Left ventricle myocardium superior (tissue), 1 donor: ENCODE measurements at places on chromosomes 6 and 20. TPM values are rescaled to one million over a fixed set of nuclear protein-coding genes. Genes with fewer than 3 reads are reported as not detected.

Gene LRRN4
- total RNA-seq: 0.99 TPM

Gene YIPF3
- 63.0 TPM for total RNA-seq

Gene CTNNBL1
- total RNA-seq: 63.4 TPM

Gene TAAR1
- not detected for total RNA-seq

Gene GMPR
- 112 TPM for total RNA-seq

Gene PLA2G7
- total RNA-seq: 0.15 TPM

Gene MBOAT1
- total RNA-seq: 5.0 TPM

Gene PHACTR3
- 6.8 TPM for total RNA-seq

Gene SOX4
- 10.0 TPM for total RNA-seq

Gene GNL1
- 18.4 TPM for total RNA-seq

Gene KCNG1
- total RNA-seq: 0.37 TPM

Gene SLC22A23
- 7.1 TPM for total RNA-seq

Gene GSTA2
- not detected for total RNA-seq

Gene OOEP
- 0.45 TPM for total RNA-seq

Gene NDUFAF4
- 98.0 TPM for total RNA-seq

Gene CYP21A2
- total RNA-seq: 0.52 TPM

Gene RBPJL
- total RNA-seq: not detected

Gene GPR6
- total RNA-seq: not detected

Gene OLIG3
- not detected for total RNA-seq

Gene FAM110A
- total RNA-seq: 3.1 TPM

Gene TSBP1
- total RNA-seq: not detected

Gene TP53TG5
- total RNA-seq: 2.1 TPM

Gene ADGRG6
- 3.8 TPM for total RNA-seq

Gene LRRC1
- 2.0 TPM for total RNA-seq

Gene SCRT2
- not detected for total RNA-seq

Gene POLR3F
- total RNA-seq: 9.9 TPM

Gene PRICKLE4
- 3.8 TPM for total RNA-seq

Gene ARFGEF3
- total RNA-seq: 2.3 TPM

Gene STK4
- 9.3 TPM for total RNA-seq

Gene CYP39A1
- total RNA-seq: 5.9 TPM

Gene HLA-G
- not detected for total RNA-seq

Gene SLC35B3
- total RNA-seq: 8.2 TPM

Gene SLC22A7
- total RNA-seq: not detected

Gene KIAA0408
- 2.4 TPM for total RNA-seq

Gene ATP9A
- 21.2 TPM for total RNA-seq

Gene ADAT2
- 1.9 TPM for total RNA-seq

Gene PDE7B
- total RNA-seq: 24.5 TPM

Gene SYCP2
- 2.8 TPM for total RNA-seq

Gene DTNBP1
- total RNA-seq: 27.0 TPM

Gene ANGPT4
- total RNA-seq: 0.05 TPM

Gene GCNT2
- total RNA-seq: 41.8 TPM

Gene VWA7
- total RNA-seq: 12.8 TPM

Gene ISM1
- 1.7 TPM for total RNA-seq

Gene GRM1
- 1.3 TPM for total RNA-seq

Gene SIRPA
- 18.1 TPM for total RNA-seq

Gene NQO2
- 59.6 TPM for total RNA-seq
